ENCODE measurements at places on chromosomes 5 and 9.

- no peak for DNase-seq
These were observed 45.2 kb downstream of the RNF130 start for GRCh38 chr5:180026320-180026719.

DNA sequence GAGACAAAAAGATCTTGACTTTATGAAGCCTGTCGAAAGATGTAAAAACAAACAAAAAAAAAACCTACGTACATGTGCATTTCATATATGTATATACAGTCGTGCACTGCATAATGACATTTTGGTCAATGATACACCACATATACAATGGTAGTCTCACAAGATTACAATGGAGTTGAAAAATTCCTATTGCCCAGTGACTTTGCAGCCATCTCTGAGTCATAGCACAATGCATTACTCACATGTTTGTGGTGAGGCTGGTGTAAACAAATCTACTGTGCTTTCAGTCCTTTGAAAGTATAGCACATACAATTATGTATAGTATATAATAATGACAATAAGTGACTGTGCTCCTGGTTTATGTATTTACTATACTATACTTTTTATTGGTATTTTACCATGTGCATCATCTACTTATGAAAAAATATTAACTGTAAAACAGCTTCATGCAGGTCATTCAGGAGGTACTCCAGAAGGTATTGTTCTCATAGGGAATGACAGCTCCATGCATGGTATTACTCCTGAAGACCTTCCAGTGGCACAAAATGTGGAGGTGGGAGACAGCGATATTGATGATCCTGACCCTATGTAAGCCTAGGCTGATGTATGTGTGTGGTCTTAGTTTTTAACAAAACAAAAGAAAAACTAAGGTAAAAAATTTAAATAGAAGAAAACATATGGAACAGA lies 73.7 kb upstream of the FST start:
- no peak for DNase-seq

- DNase-seq, result no peak
These were observed 53.6 kb downstream of the PDCD1LG2 start for GRCh38 chr9:5563886-5564285.

DNA sequence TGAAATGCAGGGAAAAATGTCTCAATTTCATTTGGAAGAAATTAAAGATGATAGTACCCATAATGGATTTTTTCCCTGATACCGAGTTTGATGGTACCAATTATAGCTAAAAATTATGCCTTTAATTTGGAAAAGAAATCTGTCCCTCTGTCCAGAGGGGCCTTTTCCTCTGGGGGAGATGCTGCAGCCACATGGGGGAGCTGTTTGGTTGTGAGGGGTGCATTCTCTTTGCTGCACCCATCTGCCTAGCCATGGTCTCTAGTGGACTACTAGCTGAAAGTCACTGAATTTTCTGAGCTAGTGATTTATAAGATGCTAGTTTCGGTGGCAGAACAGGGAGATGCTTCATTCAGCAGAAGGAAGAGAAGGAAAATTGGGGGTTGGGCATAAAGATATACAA lies 9.6 kb downstream of the SEC61B start:
- no peak for DNase-seq

- no peak for DNase-seq
These were observed 121.1 kb downstream of the BOD1 start for GRCh38 chr5:173495225-173495904.

DNA sequence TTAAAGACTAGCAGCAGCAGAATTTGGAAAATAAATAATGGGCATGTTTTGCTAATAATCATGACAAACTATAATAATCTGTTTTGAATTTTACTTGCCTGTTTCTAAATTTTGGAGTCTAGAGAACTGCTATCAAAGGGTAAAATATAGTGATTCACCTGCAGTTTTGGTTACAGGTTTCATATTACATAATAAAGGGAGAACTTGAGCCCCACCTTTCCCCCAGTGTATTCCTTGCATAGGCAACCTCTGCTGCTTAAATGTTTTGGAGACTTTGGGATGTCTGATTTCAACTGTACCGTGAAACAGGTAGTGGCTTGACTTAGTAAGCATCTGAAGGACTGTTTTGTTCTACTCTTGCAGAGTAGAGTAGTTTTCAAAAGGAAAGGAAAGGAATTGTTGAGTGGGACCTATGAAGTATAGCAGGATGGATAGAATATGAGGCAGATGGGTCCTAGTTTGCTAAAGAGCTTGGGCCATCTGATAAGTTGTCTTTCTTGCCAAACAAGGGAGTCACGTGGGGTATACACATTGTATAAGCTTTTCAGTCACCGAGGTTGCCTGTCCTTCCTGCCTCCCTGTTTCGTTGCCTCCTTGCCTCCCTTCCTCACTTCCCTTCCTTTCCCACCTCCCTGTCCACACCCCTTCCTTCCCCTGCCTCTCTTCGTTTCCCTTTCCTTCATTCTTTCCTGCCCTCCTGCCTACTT lies 19.1 kb downstream of the CREBRF start:
- no peak for DNase-seq

- DNase-seq, result no peak
These were observed 95.6 kb upstream of the DMRT1 start for GRCh38 chr9:745761-746380.

GRCh38 chr9:14730461-14730898 lies 7.9 kb upstream of the CER1 start:
- DNase-seq, result no peak

GRCh38 chr9:107465467-107466451 lies 23.8 kb downstream of the KLF4 start:
- DNase-seq, result no peak

GRCh38 chr5:145917288-145917687 lies 19.1 kb upstream of the SH3RF2 start:
- DNase-seq, result no peak
